Omental fat pad (tissue), 4 donors: ENCODE measurements at places on chromosomes 12 and 14.

GRCh38 chr12:31568498-31568897 is 22.4 kb downstream of the DENND5B start:
- no peak for DNase-seq

GRCh38 chr14:46404865-46405811 is 246.4 kb downstream of the RPL10L start:
- DNase-seq: no peak

DNA sequence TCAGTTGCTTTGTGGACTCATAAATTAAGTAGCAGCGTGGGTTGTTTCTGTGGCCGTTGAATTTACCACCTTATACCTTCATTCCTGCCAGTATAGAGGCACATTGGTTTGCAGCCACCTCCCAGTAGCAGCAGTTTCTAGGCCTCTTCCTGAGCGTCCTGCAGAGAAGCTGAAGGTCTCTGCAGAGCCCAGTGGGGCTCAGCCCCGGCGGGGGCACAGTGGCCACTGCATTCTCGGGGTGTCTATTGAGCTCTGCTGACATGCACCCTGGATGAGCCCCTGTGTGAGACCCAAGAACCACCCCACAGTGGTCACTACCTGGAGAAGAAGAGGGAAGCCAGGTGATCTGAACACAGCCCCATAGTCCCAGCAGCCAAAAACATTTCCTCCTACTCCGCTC is 57.7 kb upstream of the DYNC1H1 start:
- DNase-seq: no peak

- no peak for DNase-seq
Observed at GRCh38 chr14:87214558-87214957, 778.4 kb downstream of the GALC start.

- no peak for DNase-seq
Observed at GRCh38 chr12:120199595-120200306, 1.2 kb downstream of the RPLP0 start.

DNA sequence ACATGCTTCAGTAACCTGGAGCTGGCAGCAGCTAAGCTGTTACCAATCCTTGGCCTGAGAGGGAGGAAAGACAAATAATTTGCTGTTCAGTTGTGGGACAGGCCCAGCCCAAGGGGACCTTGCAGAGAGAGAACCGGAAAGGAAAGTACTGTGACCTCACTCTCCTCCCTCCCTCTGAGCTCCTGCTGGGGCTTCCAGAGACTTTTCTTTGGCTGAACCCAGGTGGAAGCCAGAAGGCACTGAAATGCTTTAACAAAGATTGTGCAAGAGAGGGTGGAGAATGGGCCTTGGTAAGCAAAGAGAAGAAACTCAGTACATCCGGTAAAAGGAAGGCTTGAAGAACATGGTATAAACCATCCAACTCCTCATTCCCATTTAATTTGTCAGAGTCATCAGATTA is 457.1 kb downstream of the GLT1D1 start:
- DNase-seq: no peak
